NCI-H187 treated with DMSO at 0.1 percent for 48 hours (cell line): ENCODE measurements at places on chromosomes 5 and 9.

- no peak for DNase-seq
Observed at GRCh38 chr5:39076757-39077728, 2.8 kb upstream of the RICTOR start.

GRCh38 chr5:75020016-75020656, 32.2 kb downstream of the GCNT4 start:
- DNase-seq, result no peak

GRCh38 chr9:126700903-126701812, 87.4 kb downstream of the LMX1B start:
- DNase-seq, result no peak

GRCh38 chr5:68345582-68345981, 130.0 kb downstream of the PIK3R1 start:
- DNase-seq, result no peak

DNA sequence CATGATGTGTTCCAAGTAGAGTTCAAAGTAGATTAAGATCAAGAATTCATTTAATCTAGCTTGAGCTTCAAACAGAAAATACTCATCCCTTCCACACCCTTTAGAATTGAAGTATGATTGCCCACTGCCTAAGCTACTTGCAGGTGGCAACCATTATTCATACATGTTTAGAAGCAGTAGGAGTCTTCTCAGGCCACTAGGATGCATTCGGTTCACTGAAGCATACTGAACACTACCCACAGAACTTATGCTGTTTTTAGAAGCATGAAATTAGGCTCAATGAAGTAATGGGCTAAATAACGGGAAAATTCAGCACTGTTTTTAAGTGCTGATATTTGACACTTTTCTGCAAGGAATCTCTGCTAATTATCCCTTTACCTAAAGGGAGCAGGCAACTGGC, 263.4 kb downstream of the DEPDC1B start:
- no peak for DNase-seq

GRCh38 chr5:146290318-146290717, 48.3 kb upstream of the POU4F3 start:
- DNase-seq, result no peak
